H4 (cell line): ENCODE measurements at places on chromosomes 6 and 20.

DNA sequence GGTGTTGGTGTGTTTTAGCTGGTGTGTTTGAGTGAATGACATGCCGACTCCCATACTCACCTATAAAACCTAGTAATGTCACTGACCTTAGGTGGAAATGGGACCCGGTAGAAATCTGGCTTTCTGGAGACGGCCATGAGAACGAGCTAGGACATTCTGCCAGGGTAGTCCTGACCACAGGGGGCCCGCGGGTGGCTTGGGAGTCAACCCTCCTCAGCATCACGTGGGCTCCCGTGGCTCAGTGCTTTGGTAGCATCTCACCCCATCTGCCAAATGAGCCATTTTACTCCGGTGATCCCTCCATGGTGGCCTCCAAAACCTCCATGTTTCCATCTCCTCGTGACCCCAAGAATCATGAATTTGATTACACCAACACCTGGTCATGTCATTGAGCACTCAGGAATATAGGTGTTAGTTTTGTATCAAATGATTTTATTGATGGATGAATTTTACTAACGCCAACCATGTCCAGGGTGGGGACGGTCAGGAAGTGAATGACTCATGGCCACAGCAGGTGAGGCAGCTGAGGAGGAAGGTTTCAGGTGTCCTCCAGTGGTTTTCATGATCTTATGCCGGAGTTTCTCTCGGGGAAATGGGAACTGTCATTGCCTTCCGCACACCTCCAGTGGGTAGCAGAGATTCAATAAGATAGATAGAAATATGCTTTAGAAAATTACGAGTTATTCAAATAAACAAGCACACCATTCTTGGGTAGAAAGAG is 195.0 kb downstream of the SYNDIG1 start:
- no peak for DNase-seq

DNA sequence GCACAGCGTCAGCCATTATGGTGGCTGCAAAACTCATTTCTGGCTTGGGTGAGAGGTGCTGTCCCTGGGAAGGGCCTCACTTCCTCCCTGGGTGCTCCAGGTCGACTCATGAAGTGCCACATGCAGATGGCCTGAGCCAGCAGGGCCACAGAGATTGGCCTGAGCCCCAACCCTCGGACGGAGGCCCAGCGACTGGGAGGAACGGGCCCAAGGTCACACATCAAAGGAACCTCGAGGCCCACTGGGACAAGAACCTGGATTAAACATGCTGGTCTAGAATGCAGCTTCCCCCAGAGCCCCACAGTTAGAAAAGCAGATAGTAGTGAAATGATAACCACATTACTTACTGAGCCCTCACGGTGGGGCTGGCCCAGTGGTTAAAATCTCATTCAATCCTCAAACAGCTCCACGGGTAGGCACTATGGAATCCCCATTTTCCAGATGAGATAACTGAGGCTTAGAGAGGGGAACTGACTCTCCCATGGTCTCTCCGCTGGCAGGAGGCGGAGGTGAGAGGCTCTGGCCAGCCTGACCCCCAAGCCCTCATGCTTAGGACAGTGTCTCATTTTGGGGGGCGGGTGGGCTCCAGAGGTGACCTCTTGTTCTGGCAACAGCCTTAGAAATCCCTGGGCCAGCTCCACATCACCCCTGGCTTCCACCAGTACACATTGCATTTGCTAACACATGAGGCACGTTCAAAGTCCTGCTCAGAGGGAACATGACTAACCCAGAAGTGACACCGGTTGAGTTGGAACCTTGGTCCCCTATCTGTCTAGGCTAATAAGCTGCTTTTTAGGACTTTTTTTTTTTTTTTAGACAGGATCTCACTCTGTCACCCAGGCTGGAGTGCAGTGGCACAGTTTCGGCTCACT is 53.0 kb downstream of the SRC start:
- no peak for DNase-seq

GRCh38 chr6:19755181-19755580 is 82.0 kb upstream of the ID4 start:
- DNase-seq, result no peak

DNA sequence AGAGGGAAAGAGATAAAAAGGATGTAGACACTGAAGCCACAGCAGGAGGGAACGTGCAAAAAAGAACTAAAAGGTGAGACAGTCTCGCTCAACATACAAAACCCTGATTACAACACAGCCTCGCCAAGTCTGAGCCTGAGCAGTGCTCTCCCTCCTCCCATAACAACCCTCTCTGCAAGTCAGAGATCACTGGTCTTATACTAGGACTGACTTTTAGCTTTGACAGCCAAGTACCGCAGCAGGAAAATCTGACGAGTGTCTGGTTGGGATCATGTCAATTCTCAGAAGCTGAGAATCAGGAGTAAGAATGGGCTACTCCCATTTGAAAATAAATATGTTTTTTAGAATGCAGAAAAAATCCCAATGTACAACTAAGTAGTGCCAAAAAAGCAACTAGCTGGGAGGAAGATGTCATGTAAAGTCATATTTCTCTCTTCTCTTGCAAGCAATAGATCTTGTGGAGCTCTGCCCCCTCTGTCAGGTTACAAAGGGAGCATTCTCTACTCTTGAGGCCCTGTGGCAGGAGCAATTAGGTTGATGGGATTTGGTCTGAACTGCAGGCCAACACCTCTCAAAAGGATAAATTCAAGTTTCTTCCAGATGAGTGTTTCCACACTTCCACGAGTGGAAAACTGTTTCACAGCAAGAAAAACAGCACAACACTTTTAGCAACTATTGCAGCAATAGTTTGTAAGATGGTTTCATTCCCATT is 118.9 kb upstream of the COL21A1 start:
- no peak for DNase-seq

DNA sequence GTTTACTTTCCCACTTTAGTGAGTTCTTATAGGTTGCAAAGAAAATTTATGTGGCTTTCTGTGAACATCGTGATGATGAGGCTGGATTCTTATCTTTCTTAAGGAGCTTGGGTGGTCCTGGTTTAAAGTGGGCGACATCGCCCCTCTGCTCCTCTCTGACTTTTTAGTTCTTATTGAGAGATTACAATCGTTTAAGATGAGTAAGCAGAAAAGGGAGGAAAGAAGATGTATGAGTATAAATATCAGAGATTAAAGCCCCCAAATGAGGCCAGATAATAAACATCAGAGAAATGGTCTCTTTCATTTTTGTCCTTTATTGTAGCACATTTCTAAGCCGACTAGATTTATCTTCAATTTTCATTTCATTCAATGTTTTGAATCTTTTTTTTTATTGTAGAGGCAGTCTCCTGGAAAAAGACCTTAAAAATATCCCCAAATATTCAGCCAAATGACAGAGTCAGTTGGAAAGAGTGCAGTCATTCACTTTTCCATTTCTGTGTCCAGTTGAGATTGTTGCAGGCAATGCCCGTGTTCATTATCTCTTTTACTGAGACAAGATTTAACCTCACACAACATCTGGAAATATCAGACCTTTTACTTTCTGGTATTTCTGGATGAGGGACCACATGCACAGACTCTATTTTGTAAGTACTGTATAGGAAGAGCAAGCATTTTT is 62.0 kb upstream of the PDE7B start:
- DNase-seq, result no peak

DNA sequence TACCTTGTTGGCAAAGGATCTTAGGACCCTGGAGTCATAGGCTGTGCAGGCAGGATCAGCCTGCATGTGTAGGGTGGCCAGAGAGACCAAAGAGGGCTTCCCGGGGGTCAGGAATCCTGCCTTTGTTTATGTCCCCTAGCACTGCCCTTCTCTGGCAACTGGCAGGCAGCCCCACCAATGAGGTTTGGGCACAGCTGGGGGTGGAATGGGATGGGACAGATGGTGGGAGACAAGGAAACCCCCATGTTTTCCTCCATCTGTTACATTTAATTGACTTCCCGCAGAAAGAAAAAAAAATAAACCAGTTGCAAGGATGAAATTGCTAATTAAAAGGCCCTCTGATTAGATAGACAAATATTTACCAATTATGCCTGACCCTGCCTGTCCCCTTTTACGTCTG is 27.6 kb downstream of the CD40 start:
- no peak for DNase-seq

GRCh38 chr6:137266309-137266586 is 47.1 kb upstream of the IFNGR1 start:
- DNase-seq, result peak; percentile 17

GRCh38 chr6:116100419-116101301 is at the start of gene NT5DC1:
Gene NT5DC1, plus strand, starts transcription at chr6:116100853. Its CDS starts 78 bp downstream, at chr6:116100931.
- DNase-seq, result peak; percentile 48

DNA sequence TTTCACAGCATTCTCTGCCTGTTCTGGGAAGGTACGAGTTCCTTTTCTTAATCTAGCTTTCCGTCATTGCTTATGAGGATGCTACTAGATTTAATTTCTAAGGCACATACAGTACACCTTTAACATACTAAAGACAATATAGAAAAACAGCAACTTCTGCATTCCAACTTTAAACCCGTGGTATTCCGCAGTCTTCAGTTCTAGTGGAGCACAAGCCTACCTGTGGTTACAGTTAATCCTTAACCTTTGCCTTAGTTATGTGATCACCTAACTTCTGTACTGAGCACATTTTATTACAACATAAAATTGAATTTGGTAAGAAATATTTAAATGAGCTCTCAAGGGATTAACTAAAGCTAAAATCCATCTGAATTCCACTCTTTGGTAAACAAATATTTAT is 289.5 kb downstream of the BTBD9 start:
- no peak for DNase-seq

DNA sequence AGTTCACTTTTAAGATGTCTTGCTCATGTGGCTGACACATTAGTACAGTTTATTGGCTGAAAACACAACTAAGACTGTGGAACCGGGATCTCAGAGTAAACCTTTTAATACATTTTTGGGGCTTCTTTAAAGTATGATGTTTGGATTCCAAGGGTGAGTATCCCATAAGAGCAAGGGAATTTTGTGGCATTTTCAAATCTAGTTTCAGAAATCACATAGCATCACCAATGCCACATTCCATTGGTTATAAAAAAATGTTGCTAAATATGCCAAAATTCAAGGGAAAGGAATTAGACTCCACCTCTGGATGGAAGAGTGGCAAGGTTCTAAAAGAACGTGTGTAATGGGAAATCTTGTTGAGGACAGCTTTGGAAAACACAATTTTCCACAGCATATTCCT is 338.6 kb downstream of the COL12A1 start:
- DNase-seq, result no peak

DNA sequence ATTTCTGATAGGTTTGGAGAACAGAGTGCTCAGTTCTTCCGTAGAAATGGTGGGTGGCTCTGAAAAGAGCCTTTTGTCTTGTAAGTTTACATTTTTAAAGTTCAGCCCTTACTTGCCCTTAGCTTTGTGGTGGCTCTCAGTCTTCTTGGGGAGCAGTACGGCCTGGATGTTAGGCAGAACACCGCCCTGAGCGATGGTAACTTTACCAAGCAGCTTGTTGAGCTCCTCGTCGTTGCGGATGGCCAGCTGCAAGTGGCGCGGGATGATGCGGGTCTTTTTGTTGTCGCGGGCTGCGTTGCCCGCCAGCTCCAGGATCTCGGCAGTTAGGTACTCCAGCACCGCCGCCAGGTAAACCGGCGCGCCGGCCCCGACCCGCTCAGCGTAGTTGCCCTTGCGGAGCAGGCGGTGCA is 19.5 kb downstream of the OR2B2 start:
- peak; percentile 8 for DNase-seq

- DNase-seq, result no peak
Observed at GRCh38 chr6:106360989-106361430, 493 bp downstream of the CRYBG1 start.

- DNase-seq, result no peak
Observed at GRCh38 chr20:3093861-3094361, 9.4 kb upstream of the AVP start.

GRCh38 chr20:1881240-1881835 is 13.9 kb upstream of the SIRPA start:
- no peak for DNase-seq
